ENCODE measurements at places on chromosomes 1 and 21.

GRCh38 chr1:43239484-43239883, 30.3 kb upstream of the TMEM125 start:
- DNase-seq = no peak

- DNase-seq = no peak
Measured at GRCh38 chr1:43466403-43466802, 12.7 kb upstream of the HYI start.

- DNase-seq = no peak
Measured at GRCh38 chr1:2460203-2460602, 15.9 kb upstream of the PLCH2 start.

DNA sequence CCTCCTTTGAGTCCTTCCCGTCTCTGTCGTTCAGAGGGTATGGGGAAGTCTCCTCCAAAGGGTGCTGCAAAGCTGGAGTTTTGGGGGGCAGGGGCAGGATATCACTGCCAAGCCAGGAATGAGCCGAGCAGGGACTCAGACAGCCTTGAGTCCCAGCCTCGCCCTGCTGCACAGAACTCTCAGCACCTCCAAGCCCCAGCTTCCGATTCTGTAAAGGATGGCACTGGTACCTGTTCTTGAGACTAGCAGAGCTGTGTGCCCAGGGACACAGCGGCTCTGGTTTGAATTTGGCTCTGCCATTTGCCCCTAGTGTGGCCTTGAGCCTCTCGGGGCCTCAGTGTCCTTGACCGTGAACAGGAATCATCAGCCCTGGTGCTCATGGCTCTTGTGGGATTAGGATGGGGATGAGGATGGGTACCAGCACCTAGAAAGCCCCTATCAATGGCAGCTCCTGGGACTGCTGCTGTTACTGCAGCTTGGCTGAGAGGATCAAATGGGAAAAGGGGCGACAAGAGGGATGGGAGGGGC, 1.5 kb upstream of the FBLIM1 start:
- no peak for DNase-seq

- DNase-seq = no peak
Measured at GRCh38 chr1:220300442-220301121, 28.3 kb upstream of the RAB3GAP2 start.

DNA sequence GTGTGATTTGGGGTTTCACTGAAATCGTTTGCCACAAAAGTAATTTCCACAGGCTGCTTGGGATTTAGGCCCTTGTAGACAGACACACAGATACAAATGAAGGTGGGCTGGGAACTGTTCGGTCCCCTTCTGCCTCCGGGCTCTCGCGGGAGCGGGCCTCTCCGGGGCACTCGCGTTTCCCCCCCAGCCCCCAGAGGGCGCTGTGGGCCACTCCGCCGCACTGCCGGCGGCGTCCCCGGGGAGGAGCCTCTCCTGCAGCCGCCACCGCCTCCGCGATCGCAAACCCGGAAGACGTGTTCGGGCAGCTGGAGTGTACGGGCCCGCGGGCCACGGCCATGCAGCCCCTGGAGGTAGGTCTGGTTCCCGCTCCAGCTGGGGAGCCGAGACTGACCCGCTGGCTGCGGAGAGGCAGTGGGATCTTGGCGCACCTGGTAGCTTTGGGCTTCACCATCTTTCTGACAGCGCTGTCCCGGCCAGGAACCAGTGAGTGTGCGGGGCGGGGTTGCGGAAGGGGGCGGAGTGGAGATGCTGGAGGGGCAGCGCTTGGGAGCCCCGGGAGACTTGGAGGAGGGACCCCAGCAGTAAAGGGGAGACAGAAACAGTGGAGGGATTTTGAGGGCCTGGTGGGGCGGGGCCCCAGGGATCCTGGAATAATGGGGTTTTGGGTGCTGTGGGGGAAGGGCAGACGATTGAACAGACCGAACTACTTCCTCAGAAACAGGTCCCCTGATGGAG, at the start of gene CYB561D1:
TSS of gene CYB561D1 (plus strand) at position 290 of the 735 bp plus-strand sequence. CDS start at position 336, 46 bp downstream.
- DNase-seq = peak; percentile 71

DNA sequence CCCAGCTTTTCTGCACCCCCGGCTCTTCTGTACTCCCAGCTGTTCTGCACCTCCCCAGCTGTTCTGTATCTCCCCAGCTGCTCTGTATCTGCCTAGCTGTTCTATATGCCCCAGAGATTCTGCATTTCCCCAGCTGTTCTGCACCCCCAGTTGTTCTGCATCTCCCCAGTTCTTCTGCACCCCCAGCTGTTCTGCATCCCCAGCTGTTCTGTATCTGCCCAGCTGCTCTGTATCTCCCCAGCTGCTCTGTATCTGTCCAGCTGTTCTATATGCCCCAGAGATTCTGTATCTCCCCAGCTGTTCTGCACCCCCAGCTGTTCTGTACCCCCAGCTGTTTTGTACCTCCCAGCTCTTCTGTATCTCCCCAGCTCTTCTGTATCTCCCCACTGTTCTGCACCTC, 41.1 kb downstream of the UMODL1 start:
- no peak for DNase-seq

GRCh38 chr1:114181356-114181755, 27.7 kb upstream of the SYT6 start:
- DNase-seq = no peak

DNA sequence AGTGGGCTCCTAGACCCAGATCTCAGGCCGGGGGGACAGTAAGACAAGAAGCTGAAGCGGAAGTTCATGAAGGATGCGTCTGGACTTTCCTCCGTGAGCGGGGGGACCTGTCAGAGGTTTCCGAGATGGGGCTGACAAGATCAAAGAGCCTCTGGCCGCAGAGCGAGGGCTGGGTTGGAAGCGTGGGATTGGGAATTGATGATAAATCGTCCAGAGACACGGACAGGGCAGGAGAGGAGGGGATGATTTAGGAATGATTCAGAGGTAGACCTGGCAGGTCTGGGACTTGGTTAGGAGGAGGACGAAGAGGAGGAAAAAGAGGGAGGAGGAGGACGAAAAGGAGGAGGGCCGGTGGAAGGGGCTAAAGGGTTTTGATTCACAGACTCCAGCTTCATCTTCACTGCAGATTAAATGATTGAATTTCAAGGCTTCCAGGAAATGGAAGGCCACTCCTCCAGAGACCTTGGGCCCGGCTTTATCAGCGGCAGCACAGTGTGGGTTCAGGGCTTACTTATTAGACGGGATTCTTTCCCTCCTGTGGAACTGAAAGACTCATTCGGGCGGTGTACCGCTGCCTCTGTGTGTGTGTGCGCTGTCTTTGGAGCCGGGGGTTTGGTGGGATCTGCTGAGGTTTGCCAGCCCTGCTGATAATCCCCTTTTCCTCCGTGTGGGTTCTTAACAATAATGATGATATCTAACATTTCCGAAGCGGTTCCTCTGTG, 85.7 kb upstream of the SLC45A1 start:
- no peak for DNase-seq

GRCh38 chr1:54794451-54795355, 6.4 kb downstream of the TTC22 start:
- no peak for DNase-seq

GRCh38 chr1:43935711-43936427, 2.3 kb downstream of the ARTN start:
- DNase-seq = no peak

DNA sequence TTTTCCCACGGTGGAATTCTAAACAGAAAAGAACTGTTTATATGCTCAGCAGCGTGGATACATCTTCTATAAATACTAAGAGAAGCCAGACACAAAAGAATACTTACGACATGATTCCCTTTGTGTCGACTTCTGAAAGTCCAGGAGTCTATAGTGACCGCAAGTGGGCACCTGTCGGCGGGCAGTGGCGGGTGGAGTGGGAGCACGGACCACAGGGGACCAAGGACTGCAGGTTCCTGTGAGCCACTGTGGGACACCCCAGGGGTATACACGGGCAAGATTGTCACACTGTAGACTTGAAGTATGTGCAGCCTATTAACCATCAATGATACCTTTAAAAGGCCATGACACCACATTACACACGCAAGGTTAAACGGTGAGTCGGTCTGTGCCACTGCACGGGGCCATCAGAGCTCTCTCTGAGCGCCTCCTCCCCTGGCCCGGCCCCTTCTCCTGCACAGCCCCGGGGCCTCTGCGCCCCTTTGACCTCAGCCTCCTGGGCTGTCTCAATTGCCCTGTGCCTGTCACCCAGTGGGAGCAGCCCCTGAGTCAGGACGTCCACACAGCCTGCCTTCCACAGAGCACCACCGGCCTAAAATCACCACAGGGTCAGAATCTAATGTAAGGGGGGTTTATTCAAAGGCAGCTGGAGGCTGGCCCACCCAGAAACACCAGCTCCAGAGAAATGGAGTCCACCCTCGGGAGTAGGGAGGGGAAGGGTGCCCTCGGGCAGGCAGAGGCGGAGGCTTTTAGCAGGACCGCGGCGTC, 90.0 kb upstream of the COL6A1 start:
- no peak for DNase-seq

GRCh38 chr1:56666112-56666608, 21.0 kb downstream of the PRKAA2 start:
- no peak for DNase-seq

DNA sequence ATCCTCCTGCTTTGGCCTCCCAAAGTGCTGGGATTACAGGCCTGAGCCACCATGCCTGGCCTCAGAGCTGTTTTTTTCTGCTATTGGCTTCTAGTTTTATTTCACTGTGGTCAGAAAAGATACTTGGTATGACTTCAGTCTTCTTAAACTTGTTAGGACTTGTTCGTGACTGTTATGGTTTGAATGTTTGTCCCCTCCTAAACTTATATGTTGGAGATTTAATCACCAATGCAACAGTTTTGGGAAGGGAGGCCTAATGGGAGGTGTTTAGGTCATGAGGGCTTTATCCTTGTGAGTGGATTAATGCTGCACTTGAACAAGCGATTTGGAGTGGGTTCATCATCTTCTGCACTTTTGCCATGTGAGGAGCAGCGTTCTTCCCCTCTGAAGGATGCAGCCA, 24.5 kb upstream of the SOD1 start:
- DNase-seq = no peak

DNA sequence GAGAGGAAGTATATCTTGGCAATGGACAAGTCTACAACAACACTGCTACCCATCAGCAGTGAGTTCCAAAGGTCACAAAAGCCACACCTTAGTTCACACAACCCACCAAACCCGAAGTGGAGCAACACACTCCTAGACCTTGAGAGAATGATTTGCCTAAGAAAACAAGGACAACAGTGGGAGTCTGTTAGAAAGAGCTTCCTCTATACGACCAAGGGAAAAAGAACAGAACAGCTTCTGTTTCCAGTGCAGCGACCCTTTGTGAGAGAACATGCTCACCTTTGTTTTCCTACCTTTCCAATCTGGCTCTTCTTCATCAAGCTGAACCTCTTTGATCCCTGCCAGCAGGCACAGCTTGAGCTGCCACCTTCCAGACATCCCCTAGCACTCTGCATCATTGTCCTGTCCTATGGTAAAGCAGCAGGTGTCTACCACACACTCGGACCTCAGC, 56.7 kb upstream of the PALMD start:
- DNase-seq = no peak

- DNase-seq = no peak
Measured at GRCh38 chr1:101217148-101217547, 19.7 kb upstream of the S1PR1 start.

- DNase-seq = no peak
Measured at GRCh38 chr1:246004301-246004700, 502.8 kb downstream of the SMYD3 start.

- no peak for DNase-seq
Measured at GRCh38 chr1:205637854-205638468, 6.2 kb upstream of the ELK4 start.

DNA sequence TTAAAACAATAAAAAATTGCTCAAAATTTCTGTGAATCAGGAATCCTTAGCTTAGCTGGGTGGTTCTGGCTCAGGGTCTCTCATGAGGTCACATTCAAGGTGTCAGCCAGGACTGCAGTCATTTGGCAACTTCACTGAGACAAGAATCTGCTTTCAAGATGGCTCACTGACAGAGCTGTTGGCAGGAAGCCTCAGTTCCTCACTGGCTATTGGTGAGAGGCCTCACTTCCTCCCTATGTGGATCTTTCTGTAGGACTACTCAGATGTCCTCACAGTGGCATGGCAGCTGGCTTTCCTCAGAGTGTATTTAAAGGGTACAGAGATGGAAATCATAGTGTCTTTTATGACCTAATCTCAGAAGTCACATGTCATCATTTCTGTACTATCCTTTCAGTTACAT, 785.7 kb downstream of the ADGRL2 start:
- peak; percentile 1 for DNase-seq

GRCh38 chr1:99943223-99943794, 26.5 kb upstream of the SLC35A3 start:
- DNase-seq = peak; percentile 21

GRCh38 chr1:161390559-161390858, 22.8 kb upstream of the CFAP126 start:
- no peak for DNase-seq

GRCh38 chr1:157025856-157026255, 19.7 kb downstream of the ARHGEF11 start:
- no peak for DNase-seq

- no peak for DNase-seq
Measured at GRCh38 chr1:181784039-181784683, 277.4 kb downstream of the ZNF648 start.

DNA sequence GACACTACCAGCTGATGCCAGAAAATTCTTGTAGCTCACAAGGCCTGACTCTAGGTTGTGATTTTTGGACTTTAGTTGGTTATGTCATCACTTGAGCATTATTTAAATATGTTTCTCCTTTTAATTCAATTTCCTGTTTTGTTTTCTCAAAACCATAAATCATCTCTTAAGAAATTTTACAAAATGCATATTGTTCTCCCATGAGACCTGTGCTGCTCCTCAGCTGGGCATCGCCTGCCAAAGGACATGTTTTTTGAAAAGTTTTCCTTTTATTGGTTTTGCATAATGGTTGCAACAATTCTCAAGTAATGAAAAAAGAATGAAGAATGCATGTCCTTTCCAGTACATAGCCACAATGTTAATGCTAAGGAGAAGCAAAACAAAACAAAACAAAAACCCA, 204.7 kb upstream of the LYPLAL1 start:
- no peak for DNase-seq

GRCh38 chr1:196136396-196136795, 471.8 kb downstream of the KCNT2 start:
- no peak for DNase-seq

DNA sequence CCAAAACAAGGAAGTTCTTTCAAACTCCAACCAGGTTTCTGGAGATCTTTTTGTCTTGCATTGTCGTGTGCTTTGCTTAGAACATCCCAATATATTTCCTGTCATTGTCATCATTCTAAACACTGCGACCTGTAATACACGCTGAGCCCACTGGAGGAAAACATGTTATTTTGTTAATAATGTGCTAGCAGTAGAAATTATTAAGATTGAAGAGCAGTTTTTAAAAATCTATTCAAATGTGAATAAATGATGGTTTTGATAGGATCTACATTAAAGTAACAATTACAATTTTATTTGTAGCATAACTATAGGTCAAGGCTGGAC, 268.5 kb downstream of the PTPRC start:
- no peak for DNase-seq

DNA sequence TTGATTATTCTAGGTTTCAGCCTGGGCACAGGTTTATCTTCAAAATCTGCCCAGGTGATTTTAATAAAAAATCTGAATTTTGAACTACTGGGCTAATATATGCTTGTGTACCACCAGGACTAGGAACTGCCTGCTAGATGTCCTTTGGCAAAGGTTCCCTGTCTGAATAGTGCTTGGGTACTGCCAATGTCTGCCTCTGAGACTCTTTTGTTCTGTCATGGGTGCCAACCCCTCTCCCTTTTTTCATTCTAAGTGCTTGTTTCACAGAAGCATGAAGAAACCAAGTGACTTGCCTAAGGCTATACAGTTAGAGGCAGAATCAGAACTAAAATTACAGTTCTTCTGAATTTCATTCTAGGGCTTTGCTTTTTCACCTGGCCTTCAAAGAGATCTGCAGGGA, 106.3 kb upstream of the CACHD1 start:
- DNase-seq = no peak

- no peak for DNase-seq
Measured at GRCh38 chr1:56265216-56265615, 314.1 kb downstream of the PLPP3 start.

Measured in NCI-H1092 (cell line).